NCI-H1105 (cell line): ENCODE measurements at places on chromosomes 11 and 22.

GRCh38 chr22:35674335-35674734, 26.1 kb downstream of the APOL6 start:
- no peak for DNase-seq

GRCh38 chr11:72647882-72648281, 26.3 kb downstream of the PDE2A start:
- DNase-seq = no peak

DNA sequence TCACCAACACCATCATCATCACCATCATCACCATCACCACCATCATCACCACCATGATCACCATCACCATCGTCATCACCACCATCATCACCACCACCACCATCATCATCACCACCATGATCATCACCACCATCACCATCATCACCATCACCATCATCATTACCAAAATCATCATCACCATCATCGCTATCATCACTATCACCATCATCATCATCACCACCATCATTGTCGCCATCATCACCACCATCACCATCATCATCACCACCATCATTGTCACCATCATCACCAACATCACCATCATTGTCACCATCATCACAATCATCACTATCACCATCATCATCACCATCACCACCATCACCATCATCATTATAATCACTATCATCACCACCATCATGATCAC, 893.5 kb downstream of the TBC1D22A start:
- DNase-seq = no peak

GRCh38 chr11:116901211-116901610, 63.8 kb upstream of the APOA1 start:
- no peak for DNase-seq

DNA sequence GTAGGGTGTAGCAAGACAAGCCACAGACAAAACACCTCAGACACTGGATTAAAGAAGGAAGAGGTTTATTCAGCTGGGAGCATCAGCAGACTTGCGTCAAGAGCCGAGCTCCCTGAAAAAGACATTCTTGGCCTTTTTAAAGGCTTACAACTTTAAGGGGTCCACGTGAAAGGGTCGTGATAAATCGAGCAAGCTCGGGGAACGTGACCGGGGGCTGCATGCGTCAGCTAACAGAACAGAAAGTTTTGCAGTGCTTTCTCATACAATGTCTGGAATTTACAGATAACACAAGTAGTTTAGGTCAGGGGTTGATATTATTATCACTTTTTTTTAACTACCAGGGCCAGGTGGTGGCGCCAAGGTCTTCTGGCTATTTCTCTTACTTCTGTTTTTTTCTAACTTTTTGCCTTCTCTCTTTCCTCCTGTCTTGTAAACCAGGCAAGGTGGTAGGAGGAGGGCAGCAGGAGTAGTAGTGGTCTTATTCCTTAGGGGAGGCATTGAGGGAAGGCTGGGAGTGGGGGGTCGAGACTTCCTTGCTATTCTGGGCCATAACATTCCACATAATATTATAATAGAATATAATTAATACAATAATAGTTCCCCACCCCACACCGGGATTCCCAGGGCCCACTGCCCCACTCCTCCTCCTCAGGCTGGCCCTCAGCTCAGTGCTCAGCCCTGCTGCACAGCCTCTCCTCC, 587 bp upstream of the ALDH3B1 start:
- DNase-seq = no peak
